Lung microvascular endothelial cell (primary cell): ENCODE measurements at places on chromosomes 16 and 17.

DNA sequence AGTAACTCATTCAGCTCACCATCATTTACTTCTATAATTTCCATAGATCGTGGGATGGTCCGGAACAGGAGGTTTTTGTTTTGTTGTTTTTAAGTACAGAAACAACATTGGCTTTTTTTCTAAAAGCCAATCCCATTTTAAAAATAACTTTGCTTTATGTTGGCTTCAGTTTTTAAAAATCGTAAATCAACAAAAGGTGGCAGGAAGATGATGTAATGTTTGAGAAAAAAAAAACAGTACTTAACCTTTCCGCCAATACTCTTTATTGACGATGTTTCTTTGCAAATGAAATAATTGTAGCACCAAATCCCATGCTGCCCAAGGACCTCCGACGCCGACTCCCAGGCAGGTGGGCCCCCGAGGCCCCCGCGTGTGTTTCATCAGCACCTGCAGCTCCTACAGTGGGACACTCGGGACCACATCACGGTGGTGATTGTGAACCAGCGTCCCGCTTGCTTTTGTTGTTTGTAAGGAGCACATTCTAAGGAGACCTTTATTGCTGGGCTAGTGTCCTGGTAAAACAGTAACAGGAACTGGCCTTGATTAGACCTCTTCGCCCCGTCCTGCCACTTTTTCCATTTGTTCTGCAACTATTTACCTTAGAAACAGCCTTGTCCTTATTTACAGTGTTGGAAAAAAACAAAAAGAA lies 140.2 kb upstream of the CHMP6 start:
- DNase-seq, result no peak

- DNase-seq, result no peak
Observed at GRCh38 chr17:68605914-68606313, 4.7 kb upstream of the FAM20A start.

GRCh38 chr17:27593857-27594255 lies 37.1 kb upstream of the LGALS9 start:
- no peak for DNase-seq

- no peak for DNase-seq
Observed at GRCh38 chr17:74433421-74434121, 1.7 kb downstream of the GPRC5C start.

GRCh38 chr17:15657868-15658267 lies 26.2 kb downstream of the TRIM16 start:
- no peak for DNase-seq

DNA sequence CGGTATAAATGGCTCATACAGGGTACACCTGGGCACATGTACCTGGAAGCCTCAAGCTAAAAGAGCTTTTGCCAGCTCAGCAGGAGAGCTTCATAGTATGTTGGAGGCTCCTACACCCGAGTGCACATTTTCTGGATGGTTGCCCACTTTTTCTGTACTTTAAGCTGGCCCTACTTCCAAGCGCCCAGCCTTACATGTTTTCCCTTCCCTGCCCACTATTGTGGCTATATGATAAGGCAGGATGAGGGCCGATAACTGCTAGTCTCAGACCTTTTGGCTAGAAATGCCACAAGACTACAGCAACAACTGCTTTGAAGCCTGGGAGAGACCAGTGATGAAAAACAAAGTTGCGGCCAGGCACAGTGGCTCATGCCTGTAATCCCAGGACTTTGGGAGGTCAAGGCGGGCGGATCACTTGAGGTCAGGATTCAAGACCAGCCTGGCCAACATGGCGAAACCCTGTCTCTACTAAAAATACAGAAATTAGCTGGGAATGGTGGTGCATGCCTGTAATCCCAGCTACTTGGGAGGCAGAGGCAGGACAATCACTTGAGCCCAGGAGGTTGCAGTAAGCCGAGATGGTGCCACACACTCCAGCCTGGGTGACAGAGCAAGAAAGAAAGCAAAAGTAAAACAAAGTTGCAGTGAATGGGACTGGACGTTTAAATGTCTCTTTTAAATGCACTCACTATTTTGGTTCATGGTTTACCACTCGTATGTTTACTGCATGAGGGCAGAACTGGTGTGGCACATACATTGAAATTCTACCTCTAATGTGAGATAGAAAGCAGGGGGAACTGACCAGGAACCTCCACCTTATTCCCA lies 14.2 kb upstream of the MARCHF10 start:
- DNase-seq, result peak; percentile 49

DNA sequence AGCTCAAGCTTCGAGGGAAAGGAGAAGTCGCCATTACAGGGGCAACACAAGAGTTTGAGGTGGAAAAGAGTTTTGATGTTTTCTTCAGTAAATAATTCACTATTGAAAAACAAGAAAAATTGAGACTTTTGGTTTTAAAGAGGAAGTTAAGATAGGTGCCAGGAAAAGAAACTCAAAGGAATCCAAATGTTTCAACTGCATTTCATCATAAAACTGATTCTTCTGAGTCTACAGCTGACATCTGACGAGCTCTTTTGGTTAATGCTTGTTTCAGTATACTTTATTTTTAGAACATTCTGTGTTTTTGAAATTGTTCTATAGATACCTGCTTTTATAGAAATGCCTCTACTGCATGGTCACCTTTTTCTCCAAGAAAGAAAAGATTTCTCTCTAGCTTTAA lies 54.0 kb downstream of the ERN1 start:
- DNase-seq, result no peak

DNA sequence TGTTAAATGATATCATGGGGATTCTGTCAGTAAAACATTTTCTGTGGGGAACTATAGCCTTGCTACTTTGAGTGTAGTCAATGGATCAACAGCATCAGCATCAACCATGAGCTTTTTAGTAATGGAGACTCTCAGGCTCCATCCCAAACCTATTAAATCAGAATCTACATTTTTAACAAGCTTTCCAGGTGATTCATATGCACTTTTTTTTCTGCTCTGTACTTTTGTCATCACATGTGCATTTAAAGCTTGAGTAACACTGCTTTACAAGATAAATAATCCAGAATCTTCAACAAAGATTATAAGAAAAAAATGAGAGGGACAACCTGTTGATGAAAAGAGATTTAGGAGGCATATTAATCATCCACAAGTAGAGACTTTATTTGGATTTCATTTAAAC lies 23.5 kb downstream of the NUP93 start:
- no peak for DNase-seq
